T-helper 17 cell (primary cell): ENCODE measurements at places on chromosomes 11 and 22.

GRCh38 chr11:72001834-72002591 lies 3.3 kb downstream of the IL18BP start:
- DNase-seq, result no peak

GRCh38 chr11:122074022-122074421 lies 42.0 kb downstream of the BLID start:
- DNase-seq, result no peak

DNA sequence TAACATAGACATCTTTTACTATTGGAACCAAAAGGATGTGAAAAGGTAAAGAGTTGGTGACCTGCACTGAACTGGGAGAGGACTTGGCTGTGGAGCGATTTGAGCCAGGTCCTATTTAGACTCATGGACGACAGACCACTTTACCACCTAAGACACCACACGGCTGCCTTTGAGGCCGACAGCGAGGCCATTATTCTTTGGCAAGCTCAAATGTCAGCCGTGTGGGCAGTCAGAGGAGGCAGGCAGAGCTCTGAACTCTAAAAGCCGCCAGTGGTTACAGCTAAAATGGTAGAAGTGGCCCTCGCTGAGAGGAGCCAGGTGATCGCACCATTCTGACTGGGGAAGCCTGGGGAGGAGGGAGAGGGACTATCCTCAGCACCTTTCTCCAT lies 50.5 kb downstream of the SCUBE1 start:
- DNase-seq, result no peak

- DNase-seq, result peak; percentile 22
These were observed 2.1 kb upstream of the MTFP1 start for GRCh38 chr22:30423301-30423958.

- DNase-seq, result no peak
These were observed 34.8 kb downstream of the JHY start for GRCh38 chr11:122917311-122917710.

GRCh38 chr11:103699656-103700055 lies 336.8 kb upstream of the DDI1 start:
- no peak for DNase-seq

GRCh38 chr22:19576460-19577421 lies 52.5 kb upstream of the CLDN5 start:
- DNase-seq, result no peak

DNA sequence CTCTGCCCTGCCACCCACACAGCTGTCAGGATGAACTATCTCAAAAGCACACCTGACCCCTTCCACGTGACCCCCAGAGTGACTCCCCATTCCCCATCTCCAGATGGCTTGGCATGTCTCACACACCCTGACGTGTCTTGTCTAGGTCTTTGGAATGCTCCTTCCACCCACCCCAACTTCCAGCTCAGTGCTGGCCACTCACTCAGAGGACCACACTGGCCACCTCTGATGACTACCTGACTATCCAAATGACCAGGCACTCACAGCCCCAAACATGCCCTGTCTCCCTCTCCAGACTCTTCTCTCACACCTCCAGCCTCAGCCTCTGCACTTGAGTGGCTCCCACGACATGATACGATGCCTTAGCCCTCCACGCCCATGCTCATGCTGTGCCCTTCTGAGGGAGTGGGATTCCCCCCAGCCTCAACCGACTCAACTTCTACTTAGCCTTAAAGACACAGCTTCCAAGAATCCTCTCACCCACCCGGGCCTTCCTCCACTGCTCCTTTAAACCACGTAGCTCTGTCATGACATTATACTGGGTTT lies 259.4 kb downstream of the BUD13 start:
- no peak for DNase-seq

GRCh38 chr11:103737037-103737622 lies 299.3 kb upstream of the DDI1 start:
- no peak for DNase-seq

- no peak for DNase-seq
These were observed 26.1 kb downstream of the SMCO4 start for GRCh38 chr11:93517041-93517440.

DNA sequence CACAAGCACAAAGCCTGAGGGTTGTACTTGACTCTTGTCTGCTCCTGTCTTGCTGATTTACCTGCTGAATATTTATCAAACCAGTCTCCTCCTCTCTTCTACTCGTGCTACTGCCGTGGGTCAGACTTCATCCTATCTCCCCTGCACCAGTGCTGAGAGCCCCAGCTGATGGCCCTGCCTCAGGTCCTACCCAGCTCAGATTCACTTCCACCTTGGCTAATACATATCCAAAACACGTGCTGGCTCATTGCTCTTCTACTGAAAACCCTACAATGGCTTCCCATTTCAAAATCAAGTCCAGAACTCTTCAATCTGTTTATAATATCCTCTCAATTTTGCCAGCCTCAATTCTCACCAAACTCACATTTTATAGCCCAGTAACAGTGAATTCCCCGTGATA lies 48.3 kb downstream of the RAB30 start:
- no peak for DNase-seq

GRCh38 chr11:61120706-61121191 lies 18.5 kb downstream of the CD5 start:
- no peak for DNase-seq

- no peak for DNase-seq
These were observed 36.8 kb upstream of the SMTN start for GRCh38 chr22:31044262-31044861.

GRCh38 chr11:62923601-62924411 lies 2.6 kb upstream of the CHRM1 start:
- no peak for DNase-seq

GRCh38 chr11:29963796-29964195 lies 53.0 kb downstream of the KCNA4 start:
- no peak for DNase-seq

DNA sequence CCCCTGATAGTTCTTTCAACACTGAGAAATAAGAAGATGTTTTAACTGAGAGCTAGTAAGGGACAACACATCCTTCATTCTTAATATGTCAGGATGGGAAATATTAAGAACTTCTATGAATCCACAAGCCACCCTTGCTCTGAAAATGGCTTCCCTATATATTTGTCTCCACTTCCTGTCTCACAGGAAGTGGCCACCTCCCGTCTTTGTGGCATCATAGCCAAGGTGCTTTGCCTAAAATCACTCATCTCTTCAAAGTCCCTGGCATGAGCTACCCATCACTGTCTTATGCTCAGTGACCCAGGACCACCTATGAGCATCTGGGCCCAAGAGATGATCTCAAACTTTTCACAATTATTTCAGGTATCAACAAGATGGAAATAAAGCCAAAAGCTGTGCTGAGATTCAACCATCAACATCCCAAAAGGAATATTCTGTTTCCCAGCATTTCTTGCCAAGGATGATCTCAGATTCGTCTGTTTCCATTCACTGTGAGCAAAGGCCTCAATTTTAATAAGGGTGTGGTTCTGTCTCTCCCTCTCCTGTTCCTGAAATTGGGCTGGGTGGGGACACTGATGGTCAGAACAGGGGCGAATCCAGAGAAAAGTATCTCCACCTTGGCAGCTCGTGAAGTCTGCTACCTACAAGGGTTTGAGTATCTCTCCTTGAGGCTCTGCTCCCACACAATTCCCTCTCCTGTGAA lies 493.9 kb downstream of the MN1 start:
- DNase-seq, result no peak

DNA sequence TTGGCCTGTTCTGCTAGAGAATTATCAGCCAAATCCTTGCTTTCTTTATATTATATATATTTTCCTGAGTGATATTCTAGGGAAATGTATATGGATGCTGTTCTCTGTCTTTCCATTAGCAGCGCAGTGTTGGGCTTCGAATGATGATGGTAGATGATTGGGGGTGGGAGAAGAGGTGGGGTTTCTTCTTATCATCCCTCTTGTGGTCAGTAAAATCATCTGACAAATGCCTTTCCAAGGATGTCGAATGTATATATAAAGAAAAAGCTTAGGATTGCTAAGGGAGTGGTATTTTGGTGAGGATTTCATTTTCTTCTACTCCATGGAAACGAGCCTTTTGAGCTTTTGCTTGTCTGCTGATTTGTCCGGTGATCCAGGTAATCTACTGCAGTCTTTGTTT lies 48.9 kb downstream of the ARHGEF12 start:
- no peak for DNase-seq

DNA sequence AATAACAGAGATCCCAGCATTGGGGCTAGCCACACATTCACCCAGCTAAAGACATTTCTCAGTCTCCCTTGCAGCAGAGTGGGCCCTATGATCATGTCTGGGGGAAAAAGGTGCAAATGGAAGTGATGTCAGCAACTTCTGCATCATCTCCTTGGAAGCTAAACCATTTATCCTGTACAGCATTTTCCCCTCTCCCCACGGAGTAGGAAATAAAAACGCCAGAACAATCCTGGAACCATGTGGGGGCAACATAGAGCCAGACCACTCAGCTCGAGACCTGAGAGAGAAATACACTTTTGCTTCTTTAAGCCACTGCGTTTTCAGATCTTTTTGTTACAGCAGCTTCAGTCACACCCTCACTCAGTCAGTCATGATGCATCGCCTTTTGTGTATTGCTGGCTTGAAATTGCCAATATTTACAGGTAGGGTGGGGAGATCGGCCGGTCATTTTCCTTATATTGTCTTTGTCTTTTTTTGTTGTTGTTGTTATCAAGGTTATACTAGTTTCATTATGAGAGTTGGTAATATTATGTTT lies 9.1 kb upstream of the RAC2 start:
- DNase-seq, result no peak

DNA sequence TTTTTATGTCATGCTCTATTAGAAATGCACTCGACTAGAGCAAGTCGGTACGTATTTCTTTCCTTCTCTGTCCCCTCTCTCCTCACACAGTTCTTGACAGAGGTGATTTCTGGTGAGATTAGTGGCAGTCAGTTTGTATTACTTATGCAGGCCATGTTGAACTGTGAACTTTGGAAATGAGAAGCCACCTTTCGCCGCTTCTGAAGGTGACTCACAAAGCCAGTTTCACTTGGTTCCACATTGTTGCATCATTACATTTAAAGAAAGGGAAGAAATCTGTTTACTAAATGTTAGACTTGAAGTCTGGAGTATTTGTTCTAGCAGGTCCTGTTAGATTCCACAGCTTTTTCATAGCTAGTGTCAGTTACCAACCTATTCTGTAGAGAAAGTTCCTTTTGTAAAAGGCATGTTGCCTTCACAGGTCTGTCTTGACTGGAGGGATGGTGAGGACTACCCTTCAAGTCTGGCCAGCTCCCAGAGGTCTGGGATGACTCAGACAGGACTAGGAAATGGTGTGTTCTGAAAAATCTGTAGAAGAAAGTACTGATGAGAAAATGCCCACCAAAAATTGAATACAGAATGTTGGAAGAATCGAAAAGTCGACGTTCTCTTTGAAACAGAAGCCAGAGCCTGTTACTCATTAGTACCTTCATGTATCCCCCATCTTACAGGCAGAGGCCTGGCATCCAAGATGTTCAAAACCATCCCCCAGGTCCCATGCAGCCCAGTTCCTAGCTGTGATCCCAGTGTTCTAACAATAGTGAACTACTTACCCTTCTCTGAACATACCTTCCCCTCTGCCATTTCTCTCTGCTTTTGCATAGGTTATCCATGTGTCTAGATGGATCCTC lies 181.4 kb downstream of the DBX1 start:
- DNase-seq, result no peak

DNA sequence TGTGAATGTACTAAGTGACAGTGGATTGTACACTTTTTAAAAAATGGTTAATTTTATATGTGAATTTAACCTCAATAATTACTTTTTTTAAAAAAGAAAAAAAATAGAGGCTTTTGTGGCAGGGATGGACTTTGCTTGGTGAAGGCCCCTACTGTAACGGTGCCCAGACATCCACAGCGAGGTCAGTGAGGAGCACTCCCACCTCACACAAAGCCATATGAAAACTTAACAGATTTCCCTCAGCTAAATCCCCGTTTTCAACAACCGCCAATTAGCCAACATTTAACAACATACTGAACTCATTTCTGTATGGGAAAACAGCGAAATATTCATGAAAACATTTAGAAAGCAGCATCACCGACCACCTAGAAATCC lies 642 bp upstream of the C11orf58 start:
- DNase-seq, result no peak

DNA sequence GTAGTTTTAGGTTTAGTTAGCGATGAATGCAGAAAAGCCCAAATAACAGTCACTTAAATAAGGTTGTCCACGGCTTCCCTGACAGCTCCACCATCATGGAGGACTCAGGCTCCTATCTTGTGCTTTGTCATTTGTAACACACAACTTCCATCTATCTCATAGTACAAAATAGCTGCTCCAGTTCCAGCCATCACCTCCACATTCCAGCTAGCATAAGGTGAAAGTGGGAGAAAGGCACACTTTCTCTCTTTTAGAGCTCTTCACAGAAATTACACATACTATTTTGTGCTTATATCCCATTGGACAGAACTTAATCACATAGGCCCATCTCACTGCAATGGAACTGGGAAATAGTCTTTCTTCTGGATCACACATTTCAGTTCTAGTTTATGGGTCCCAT lies 8.7 kb downstream of the THY1 start:
- DNase-seq, result no peak

- DNase-seq, result no peak
These were observed 947.3 kb upstream of the TENM4 start for GRCh38 chr11:80388130-80388529.

GRCh38 chr11:127114035-127114434 lies 113.5 kb upstream of the KIRREL3 start:
- DNase-seq, result no peak

- DNase-seq, result no peak
These were observed 16.9 kb downstream of the TMEM123 start for GRCh38 chr11:102435688-102436087.

GRCh38 chr22:47678636-47679287 lies 916.3 kb downstream of the TBC1D22A start:
- no peak for DNase-seq

- no peak for DNase-seq
These were observed 90.2 kb downstream of the SEZ6L start for GRCh38 chr22:26259510-26259909.

DNA sequence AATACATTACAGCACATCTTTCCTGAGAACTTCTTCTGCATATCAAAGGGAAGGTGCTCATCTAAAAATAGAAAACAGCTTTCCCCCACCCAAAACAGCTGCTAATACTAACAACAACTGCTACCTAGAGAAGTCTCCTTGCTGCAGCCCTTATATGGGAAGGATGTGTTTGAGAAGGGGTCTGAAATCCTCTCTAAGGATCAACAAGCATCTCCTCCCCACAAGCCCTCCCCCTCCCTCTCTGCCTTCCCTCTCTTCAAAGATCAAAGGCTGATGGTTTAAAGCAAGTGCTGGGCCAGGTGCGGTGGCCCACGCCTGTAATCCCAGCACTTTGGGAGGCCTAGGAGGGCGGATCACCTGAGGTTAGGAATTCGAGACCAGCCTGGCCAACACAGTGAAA lies 33.5 kb downstream of the SCUBE2 start:
- DNase-seq, result no peak

- DNase-seq, result no peak
These were observed 120.1 kb downstream of the SWAP70 start for GRCh38 chr11:9783986-9784385.

DNA sequence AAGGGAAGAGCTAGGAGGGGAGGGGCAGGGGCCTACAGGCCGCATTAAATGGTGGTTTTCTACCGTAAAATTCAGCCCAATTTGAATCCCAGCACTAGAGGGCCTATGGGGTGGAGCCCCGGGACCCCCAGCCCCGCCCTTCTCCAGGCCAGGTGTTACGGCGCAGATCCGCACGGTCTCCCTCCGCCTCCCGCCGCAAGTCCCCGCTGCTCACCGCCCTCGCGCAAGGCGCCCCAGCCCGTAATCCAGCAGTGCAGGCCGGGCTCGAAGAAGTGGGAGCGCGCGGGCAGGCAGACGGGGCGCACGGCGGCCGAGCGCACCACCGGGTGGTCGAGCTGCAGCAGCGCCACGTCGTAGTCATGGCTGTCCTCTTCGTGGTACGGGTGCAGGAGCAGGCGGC lies 17.3 kb downstream of the KCTD17 start:
- DNase-seq, result no peak
